ENCODE measurements at places on chromosomes 2 and 18. TPM values are rescaled to one million over a fixed set of nuclear protein-coding genes. Genes with fewer than 3 reads are reported as not detected.

The TGFA gene
- 0.77 TPM for total RNA-seq

The SULT1C4 gene
- total RNA-seq = 17.5 TPM

The SPAG16 gene
- 35.9 TPM for total RNA-seq

DNA sequence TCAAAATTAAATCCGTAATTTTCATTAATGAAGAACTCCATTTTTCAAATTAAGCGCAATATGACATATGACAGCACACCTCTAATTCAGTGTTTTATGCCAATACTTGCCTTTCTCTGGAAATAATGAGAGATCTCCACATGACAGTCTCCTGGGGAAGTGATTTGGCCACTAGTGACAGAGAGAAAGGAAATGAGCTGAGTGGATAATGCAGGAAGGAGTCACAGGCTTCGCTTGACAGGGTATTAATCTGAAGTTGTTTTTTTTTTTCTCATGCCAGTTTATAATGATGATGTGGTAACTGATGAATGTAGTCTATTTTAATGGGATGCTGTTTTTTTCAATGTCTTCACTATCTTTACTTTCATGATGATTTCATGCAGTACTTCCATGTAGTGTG lies 1079.4 kb upstream of the GYPC start:
- no peaks in the 10 kb centered on the region for H3K27me3 ChIP-seq
- no peaks in the 10 kb centered on the region for H3K36me3 ChIP-seq
- peaks cover 10% of the 10 kb centered on the region for H3K4me1 ChIP-seq
- H3K27ac ChIP-seq = no peak overlapping the region
- DNase-seq = no peak

DNA sequence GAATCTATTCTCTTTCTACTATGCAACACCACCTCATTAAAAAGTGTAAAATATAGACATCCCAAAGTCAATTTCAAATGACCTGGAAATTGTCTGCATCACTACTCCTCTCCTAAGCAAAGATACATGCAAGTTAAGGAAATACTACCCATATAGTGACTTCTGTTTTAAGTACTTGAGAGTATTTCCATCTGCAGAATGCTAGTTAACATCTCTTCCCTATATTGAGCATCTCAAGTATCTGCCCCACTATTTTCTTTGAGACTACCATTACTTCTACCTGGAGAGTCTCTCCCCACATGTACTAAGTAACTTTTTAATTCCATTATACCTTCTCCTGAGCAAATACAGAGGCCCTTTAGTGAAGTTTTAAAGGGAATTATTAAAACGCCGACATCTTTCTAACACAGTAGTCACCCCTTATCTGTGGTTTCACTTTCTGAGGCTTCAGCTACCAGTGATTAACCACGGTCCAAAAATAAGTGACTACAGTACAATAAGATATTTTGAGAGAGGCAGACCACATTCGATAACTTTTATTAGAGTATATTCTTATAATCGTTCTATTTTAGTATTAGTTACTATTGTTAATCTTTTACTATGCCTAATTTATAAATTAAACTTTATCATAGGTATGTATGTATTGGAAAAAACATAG lies 21.8 kb downstream of the CWC22 start:
- H3K36me3 ChIP-seq = peaks cover 45% of the 10 kb centered on the region
- H3K4me3 ChIP-seq = no peak overlapping the region
- H3K4me1 ChIP-seq = peaks cover 1% of the 10 kb centered on the region
- H3K27me3 ChIP-seq = no peaks in the 10 kb centered on the region

DNA sequence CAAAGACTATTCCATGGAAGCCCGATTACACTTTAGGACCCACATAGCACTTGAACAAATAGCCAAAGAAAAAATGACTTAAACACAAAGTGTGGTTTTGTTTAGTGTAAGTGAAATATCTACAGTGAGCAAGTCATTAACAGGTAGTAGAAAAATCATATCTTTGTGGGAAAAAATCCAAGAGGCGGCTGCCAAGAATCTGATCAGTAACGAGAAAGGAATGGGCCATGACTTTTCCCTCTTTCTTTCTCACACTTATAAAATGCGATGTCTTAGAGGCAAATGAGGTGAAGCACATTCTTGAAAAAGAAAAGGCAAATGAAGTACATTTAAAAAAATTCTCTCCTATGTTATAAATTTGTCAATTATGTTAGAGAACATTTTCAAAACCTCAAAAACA lies 12.9 kb upstream of the GEMIN6 start:
- no peaks in the 10 kb centered on the region for H3K27me3 ChIP-seq
- peaks cover 5% of the 10 kb centered on the region for H3K4me1 ChIP-seq
- no peak overlapping the region for H3K4me3 ChIP-seq

GRCh38 chr2:32375228-32375892 lies 18.5 kb downstream of the BIRC6 start:
- DNase-seq = no peak
- H3K27me3 ChIP-seq = no peaks in the 10 kb centered on the region
- H3K27ac ChIP-seq = peak overlapping the region; percentile 39

- H3K4me1 ChIP-seq = peaks cover 18% of the 10 kb centered on the region
- H3K27ac ChIP-seq = no peak overlapping the region
- no peak overlapping the region for H3K4me3 ChIP-seq
- no peaks in the 10 kb centered on the region for H3K27me3 ChIP-seq
- DNase-seq = no peak
These were observed 34.1 kb upstream of the VWC2L start for GRCh38 chr2:214376618-214377285.

- peaks cover 3% of the 10 kb centered on the region for H3K27me3 ChIP-seq
- H3K4me1 ChIP-seq = no peaks in the 10 kb centered on the region
- H3K36me3 ChIP-seq = no peaks in the 10 kb centered on the region
- H3K27ac ChIP-seq = no peak overlapping the region
- H3K4me3 ChIP-seq = no peak overlapping the region
- DNase-seq = no peak
These were observed 31.1 kb upstream of the STK39 start for GRCh38 chr2:168278424-168278888.

DNA sequence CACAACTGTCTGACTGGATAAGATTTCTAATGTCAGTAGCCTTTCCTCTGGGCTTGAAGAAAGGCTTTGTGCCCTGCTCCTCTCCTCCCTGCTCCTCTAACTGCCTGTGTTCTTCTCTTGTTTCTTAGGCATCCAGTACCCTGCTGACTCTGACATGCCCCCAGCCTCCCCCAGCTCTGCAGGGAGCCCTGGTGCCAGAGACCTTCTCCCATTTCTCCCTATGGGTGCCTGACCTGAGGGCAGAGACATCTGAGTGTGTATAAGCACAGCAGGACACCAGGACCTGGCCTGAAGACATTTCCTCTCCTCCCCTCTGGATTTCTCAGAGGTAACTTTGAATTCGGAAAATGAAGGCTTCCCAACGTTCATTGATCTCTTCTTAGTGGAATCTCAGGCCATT lies 23.6 kb downstream of the RNF144A start:
- peaks cover 4% of the 10 kb centered on the region for H3K4me1 ChIP-seq
- H3K27me3 ChIP-seq = no peaks in the 10 kb centered on the region
- H3K27ac ChIP-seq = peak overlapping the region; percentile 22
- DNase-seq = no peak

- no peak overlapping the region for H3K27ac ChIP-seq
- no peaks in the 10 kb centered on the region for H3K4me1 ChIP-seq
- no peak for DNase-seq
- peak overlapping the region; percentile 68 for H3K4me3 ChIP-seq
- H3K27me3 ChIP-seq = peaks cover 54% of the 10 kb centered on the region
These were observed 8.4 kb upstream of the PRKCE start for GRCh38 chr2:45643095-45643494.
